ENCODE measurements at places on chromosomes 3 and 15. TPM values are rescaled to one million over a fixed set of nuclear protein-coding genes. Genes with fewer than 3 reads are reported as not detected.

GRCh38 chr15:51802593-51802992 lies 26.9 kb upstream of the TMOD3 start:
- no peaks in the 10 kb centered on the region for H3K27me3 ChIP-seq
- peaks cover 20% of the 10 kb centered on the region for H3K36me3 ChIP-seq
- no peak for DNase-seq
- no peak overlapping the region for H3K4me3 ChIP-seq

- no peak overlapping the region for H3K4me3 ChIP-seq
- H3K36me3 ChIP-seq, result peaks cover 5% of the 10 kb centered on the region
- peaks cover 72% of the 10 kb centered on the region for H3K4me1 ChIP-seq
These were observed 206.0 kb downstream of the KLHL25 start for GRCh38 chr15:85588677-85589076.

GRCh38 chr15:49101536-49101935 lies 53.9 kb downstream of the COPS2 start:
- H3K27ac ChIP-seq, result no peak overlapping the region
- no peak overlapping the region for H3K4me3 ChIP-seq
- no peak for DNase-seq
- peaks cover 11% of the 10 kb centered on the region for H3K36me3 ChIP-seq

GRCh38 chr3:74106925-74107324 lies 482.2 kb upstream of the PDZRN3 start:
- H3K27me3 ChIP-seq, result peaks cover 4% of the 10 kb centered on the region
- no peaks in the 10 kb centered on the region for H3K36me3 ChIP-seq
- no peak overlapping the region for H3K4me3 ChIP-seq
- H3K4me1 ChIP-seq, result peaks cover 14% of the 10 kb centered on the region
- H3K27ac ChIP-seq, result no peak overlapping the region
- DNase-seq, result no peak

GRCh38 chr3:79405183-79405582 lies 362.6 kb downstream of the ROBO1 start:
- H3K4me1 ChIP-seq, result no peaks in the 10 kb centered on the region
- H3K36me3 ChIP-seq, result no peaks in the 10 kb centered on the region
- no peak for DNase-seq
- no peak overlapping the region for H3K4me3 ChIP-seq

- peak overlapping the region; percentile 83 for H3K27ac ChIP-seq
- H3K4me1 ChIP-seq, result peaks cover 42% of the 10 kb centered on the region
- no peaks in the 10 kb centered on the region for H3K36me3 ChIP-seq
- no peaks in the 10 kb centered on the region for H3K27me3 ChIP-seq
- peak overlapping the region; percentile 90 for H3K4me3 ChIP-seq
These were observed 1.3 kb upstream of the RFX7 start for GRCh38 chr15:56244811-56245576.

Gene ILDR1
- total RNA-seq, result not detected
